ENCODE measurements at places on chromosomes 5 and 9.

DNA sequence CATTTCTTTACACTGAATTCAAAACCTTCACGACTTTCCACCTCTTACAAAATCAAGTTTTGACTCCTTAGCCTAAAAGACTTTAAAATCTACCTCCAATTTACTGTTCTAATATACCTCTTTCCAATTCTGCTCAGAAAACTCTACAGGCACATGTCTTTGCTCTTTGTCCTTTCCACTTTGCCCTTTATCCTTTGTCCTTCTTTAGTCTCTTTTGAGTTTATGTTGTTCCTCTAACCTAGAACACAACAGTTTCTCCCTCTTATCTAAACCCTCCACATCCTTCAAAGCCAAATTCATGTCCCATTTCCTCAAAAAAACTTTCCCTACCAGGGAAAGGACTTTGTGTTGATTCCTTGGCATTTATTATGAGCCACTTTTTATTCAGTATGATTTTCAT, 1.4 kb downstream of the CDKL3 start:
- DNase-seq: no peak

GRCh38 chr9:89813482-89813881, 208.7 kb downstream of the GADD45G start:
- DNase-seq: no peak

- no peak for DNase-seq
Observed at GRCh38 chr5:45774528-45774927, 78.3 kb upstream of the HCN1 start.

DNA sequence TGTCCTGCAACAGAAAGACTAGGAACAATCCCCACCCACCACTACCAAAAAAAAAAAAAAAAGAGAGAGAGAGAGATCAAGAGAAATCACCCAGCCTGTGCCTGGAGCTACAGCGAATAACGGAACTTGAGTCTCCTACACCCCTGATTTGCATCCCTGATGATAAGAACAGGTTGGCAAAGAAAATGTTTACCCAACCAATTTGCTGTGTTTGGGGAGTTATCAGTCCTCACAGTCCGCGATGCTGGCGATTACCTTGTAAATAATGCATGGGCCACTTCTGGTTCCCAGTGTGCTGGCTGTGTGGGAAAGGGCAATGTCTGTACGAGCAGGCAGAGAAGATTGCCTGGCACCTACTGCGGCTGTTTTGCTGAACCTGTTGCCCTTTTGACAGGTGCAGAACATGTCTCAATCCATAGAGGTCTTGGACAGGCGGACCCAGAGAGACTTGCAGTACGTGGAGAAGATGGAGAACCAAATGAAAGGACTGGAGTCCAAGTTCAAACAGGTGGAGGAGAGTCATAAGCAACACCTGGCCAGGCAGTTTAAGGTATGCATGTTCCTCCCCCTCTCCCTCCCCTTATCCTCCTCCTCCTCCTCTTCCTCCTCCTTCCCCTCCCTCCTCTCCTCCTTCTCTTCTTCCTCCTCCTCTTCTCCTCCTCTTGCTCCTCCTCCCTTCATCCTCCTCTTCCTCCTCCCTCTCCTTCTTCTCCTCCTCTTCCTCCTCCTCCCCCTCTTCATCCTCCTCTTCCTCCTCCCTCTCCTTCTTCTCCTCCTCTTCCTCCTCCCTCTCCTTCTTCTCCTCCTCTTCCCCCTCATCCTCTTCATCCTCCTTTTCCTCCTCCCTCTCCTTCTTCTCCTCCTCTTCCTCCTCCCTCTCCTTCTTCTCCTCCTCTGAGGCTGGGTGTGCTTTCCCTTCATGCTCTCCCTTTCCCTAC, 8.3 kb downstream of the OLFM1 start:
- DNase-seq: no peak

- no peak for DNase-seq
Observed at GRCh38 chr5:158725297-158725851, 374.3 kb downstream of the EBF1 start.

- no peak for DNase-seq
Observed at GRCh38 chr9:18129809-18130334, 344.1 kb upstream of the ADAMTSL1 start.

GRCh38 chr9:86598411-86599239, 244.4 kb upstream of the TUT7 start:
- no peak for DNase-seq

GRCh38 chr5:117103703-117104102, 529.1 kb upstream of the SEMA6A start:
- DNase-seq: no peak

DNA sequence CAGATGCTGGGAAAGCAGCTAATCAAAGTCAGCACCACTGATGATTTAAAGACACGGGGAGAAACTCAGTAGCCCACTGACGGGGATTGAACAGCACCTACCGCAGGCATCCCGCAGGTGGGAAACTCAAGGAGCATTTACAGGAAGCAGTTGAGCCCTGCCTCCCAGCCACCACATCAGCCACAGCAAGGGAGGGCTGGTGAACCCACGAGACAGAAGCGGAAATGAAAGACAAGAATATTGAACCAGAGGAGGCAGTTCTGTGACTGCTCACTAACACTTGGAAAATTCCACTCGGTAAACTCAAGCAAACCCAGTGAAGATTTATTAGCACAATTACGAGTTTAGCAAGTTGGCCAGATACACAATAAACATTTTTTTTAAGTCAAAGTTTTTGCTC, 10.6 kb upstream of the FAM163B start:
- no peak for DNase-seq

DNA sequence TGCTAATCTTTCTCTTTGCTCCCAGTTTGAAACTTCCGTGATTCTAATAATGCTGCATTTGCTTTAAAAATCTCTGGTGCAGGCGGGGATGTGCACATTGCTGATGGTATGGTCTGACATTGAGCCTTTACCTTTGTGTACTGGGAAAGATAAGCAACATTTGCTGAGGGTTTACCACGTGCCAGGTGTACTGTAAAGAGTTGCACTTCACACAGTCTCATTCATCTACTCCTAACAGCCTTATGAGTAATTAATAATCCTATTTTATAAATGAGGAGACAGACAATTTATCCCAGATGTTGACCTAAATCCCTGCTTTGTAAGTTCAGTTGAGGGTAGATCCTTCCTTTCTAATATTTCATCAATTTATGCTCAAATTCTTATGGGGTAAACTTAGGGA, 726 bp upstream of the ADGRV1 start:
- DNase-seq: no peak

DNA sequence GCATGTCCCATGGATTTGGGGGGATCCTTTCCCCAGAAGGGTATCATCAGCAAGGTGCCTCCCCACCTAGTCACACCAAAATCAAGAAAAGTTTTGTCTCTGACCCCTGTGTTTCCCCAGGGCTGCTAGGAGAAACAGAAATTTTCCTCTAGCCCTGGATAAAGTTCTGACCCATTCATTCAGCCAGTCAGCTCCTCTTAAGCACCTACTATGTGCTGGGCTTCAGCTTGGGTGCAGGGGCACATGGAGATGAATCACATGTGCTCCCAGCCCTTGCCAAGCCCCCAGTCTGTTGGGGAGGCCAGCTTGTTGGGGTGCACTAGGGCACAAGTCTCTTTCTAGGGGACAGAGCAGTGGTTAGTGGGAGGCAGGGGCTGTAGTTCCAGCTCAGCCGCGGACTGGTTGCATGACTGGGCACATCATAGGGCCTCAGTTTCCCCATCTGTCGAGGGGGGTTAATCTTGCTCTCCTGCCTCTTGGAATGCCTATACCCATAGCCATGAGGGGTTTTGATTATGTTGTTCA, 3.9 kb downstream of the DAB2IP start:
- no peak for DNase-seq

DNA sequence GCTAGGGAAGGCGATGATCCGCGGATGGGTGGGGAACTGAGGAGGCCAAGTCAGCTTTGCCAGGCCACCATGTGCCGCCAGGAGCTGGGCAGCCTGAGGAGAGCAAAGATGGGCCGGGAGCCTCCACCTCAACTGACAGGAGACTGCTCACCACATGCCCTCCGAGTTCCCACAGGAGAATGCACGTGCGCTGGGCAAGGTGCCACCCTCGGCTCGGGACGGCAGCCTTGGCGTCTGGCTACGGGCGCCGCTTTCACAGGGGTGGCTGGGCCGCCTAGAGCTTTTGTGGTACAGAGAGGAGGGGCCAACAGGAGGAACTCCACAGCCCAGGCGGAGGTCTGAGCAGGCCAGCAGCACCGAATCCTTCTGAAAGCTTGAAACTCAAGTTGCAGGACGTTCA, 5.3 kb upstream of the TBC1D9B start:
- DNase-seq: no peak

GRCh38 chr9:98706651-98707165, 2.0 kb downstream of the GABBR2 start:
- DNase-seq: peak; percentile 49

DNA sequence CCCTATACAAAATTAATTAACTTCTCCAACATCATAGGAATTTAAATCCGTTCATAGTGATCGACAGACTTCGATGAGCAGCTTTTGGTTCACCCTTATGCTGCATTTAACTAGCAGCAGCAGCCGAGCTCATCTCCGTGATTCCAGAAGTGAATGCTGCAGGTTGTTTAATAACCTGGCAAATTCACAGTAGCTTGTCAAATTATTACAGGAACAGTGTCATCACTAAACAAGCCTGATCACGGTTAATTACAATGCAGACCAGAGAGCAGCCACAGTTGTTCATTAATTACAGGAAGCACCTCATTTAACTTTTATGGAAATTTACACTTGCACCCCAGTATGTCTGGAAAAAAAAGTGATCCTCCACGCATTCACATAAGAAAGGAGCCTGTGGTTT, 188.2 kb downstream of the BNC2 start:
- no peak for DNase-seq

- no peak for DNase-seq
Observed at GRCh38 chr9:8649160-8649559, 849.6 kb upstream of the DMAC1 start.

- DNase-seq: no peak
Observed at GRCh38 chr9:72925891-72926290, 27.0 kb downstream of the ALDH1A1 start.

- DNase-seq: peak; percentile 85
Observed at GRCh38 chr5:132369474-132370180, at the start of gene SLC22A5. Gene SLC22A5, plus strand, starts transcription at chr5:132369710. Its CDS starts 263 bp downstream, at chr5:132369973.

DNA sequence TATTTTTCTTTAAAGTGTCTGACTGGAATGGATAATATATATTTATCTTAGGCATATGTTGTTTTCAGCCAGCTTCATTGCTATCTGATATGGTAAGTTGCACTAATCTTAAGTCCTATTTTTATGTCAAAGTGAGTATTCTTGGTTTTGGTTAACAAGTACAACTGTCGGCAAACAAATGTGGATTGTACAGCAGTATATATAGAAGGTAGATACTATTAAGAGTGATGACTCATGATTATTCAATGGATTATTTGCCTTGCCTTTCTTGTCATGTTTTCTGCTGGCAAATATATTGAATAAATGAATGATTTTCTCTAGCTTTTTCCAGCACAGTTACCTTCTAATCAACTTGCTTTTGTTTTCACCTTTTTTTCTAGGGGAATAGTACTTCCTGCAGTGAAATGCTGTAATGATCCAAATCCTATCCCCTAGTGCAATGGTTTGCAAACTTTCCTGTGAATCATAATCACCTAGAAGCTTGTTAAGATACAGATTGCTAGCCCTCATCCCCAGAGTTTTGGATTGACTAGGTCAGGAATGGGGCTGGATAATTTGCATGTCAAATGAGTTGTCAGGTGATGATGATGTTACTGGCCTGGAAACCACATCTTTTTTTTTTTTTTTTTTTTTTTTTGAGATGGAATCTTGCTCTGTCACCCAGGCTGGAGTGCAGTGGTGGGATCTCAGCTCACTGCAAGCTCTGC, 60.8 kb upstream of the ARRDC3 start:
- no peak for DNase-seq

DNA sequence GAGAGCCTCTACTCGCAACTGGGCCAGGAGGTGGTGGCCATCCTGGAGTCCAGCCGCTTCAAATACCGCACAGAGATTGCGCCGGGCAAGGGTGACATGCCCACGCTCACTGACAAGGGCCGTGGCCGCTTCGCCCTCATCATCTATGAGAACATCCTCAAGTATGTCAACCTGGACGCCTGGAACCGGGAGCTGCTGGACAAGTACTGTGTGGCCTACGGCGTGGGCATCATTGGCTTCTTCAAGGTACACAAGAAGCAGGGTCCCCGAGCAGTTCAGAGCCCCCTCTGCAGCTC, 13.5 kb downstream of the NDST1 start:
- no peak for DNase-seq

DNA sequence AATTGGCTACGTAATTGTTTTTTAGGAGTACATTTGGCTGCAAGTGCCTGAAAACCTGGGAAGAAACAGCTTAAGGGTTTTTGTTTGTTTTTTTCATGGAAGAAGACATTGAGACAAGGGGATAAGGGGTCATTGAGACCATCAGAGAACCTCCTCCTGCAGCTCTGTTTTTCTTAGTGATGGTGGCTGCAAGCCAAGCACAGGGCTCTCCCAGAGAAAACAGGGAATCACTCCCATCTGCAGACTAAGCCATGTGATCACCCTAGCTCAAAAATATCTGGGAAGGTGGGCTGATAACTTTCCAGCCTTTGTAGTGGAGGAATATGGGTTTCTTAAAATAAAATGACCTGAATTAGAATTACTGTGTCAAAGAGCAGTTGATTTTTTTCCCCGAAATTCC, 25.1 kb downstream of the PALM2AKAP2 start:
- no peak for DNase-seq

DNA sequence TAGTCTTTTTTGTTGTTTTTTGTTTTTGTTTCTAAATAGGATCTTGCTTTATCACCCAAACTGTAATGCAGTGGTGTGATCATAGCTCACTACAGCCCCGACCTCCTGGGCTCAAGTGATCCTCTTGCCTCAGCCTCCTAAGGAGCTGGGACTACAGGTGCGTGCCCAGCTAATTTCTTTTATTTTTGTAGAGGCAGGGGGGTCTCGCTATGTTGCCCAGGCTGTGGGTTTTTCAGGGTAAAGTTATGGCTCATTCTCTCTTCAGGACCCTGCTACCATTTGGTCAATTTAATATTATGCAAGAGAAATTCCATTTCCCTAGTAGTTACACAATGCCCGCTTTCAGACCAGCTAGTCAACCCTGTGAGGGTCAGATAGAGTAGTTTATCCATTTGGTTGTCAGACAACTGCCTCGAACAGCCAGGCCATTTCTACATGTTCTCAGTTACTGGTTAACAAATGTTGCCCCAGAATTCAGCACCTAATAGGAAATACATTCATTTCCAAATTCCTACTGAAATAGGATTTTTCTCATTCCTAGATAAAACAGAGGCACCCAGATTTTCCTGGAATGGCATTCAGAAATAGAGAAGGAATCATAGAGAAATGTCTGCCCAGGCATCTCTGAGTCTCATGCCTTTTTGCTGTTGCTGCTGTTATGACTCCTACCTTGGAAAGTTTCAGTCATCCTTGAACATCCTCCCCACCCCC, 6.4 kb upstream of the GLIS3 start:
- peak; percentile 39 for DNase-seq

DNA sequence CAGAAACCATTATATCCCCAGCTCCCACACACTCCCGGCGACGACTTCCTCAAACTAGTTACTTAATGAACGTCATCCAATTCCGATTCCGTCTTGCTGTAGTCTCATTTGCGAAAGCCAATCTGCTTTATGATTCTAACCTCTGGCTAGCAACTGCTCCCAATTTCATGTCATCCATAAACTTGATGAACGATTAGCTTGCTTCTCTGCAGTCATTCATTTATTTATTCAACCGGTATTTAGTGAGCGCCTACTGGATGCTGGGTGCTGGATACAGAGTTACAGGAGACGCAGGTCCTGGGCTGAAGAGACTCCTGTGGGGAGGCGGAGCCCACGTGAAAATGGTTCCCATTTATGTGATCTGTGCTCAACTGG, 46.2 kb downstream of the TSPAN17 start:
- no peak for DNase-seq

Data from AG20443 (cell line).